ENCODE measurements at places on chromosomes 13 and 19.

DNA sequence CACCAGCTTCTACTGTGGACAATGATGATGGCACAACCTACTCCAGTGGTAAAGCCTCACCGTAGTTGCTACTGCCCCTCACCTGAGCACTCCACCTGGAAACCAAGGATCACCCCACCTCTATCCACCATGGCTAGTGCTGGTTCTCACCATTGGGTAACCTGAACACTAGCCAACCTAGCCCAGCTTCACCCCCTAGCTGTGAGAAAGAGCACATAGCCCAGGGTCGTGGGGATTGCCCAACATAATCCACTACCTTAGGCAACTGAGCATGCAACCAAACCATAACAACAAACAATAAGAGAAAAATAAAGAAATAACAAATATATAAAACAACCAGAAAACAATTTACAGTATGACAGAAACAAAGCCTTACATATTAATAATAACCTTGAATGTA lies 560.1 kb downstream of the DIAPH3 start:
- DNase-seq, result no peak

DNA sequence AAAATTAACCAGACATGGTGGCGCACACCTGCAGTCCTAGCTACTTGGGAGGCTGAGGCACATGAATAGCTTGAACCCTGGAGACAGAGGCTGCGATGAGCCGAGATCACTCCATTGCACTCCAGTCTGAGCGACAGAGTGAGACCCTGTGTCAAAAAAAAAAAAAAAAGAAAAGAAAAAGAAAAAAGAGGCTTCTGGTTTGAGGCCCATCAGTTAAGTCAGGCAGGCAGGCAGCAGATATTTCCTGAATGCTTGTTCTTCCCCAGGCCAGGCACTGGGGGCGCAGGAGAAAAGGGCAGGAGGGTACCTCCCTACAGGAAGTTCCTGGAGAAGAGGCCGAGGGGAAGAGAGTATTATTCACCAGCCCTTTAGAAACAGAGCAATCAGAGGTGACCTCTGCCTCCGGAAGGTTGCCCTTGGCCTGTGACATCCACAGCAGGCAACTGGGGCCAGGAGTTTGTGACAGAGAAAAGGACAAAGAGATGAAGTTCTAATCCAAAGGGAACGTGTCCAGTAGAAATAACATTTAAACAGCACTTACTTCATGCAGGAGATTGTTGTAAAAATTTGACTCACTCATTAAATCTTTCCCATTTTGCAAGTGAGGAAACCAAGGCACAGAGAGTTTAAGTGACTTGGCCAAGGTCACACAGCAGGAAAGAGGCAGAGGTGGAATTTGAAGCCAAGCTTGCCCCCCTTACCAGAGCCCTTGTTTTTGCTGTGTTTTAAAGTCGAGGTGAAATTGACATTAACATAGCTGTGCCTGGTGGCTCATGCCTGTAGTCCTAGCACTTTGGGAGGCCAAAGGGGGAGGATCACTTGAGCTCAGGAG lies 4.3 kb upstream of the RLN3 start:
- peak; percentile 81 for DNase-seq

DNA sequence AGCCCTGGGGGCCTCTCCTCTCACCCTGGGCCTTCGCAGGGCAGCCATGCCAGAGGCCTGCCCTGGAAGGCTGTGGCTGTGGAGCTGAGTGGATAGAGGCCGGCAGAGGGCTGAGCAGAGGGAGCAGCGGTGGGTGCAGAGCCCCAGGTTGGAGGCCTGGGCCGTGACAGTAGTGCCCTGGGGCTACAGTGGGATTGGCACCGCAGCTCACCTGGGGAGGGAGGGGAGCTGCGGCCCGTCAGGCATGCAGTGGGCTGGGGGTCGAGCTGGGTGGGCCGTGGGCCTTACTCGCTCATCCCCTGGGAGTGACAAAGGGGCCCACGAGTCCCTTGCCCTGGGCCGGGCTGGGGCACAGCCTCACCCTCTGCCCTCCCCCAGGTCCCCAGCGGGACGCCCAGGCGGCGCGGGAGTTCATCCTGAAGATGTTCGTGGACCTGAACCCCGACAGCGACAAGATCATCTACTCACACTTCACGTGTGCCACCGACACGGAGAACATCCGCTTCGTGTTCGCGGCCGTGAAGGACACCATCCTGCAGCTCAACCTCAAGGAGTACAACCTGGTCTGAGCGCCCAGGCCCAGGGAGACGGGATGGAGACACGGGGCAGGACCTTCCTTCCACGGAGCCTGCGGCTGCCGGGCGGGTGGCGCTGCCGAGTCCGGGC lies 15.1 kb upstream of the GNA15 start:
- DNase-seq, result no peak

- no peak for DNase-seq
These were observed 5.0 kb downstream of the PPP1R37 start for GRCh38 chr19:45097776-45098520.

- no peak for DNase-seq
These were observed 208.9 kb upstream of the SOX1 start for GRCh38 chr13:111857846-111858560.

- peak; percentile 84 for DNase-seq
These were observed 16.1 kb upstream of the MADCAM1 start for GRCh38 chr19:480016-480855.

GRCh38 chr13:71577127-71577526 lies 289.9 kb downstream of the DACH1 start:
- no peak for DNase-seq

GRCh38 chr13:27236478-27236877 lies 14.9 kb upstream of the RPL21 start:
- DNase-seq, result no peak

DNA sequence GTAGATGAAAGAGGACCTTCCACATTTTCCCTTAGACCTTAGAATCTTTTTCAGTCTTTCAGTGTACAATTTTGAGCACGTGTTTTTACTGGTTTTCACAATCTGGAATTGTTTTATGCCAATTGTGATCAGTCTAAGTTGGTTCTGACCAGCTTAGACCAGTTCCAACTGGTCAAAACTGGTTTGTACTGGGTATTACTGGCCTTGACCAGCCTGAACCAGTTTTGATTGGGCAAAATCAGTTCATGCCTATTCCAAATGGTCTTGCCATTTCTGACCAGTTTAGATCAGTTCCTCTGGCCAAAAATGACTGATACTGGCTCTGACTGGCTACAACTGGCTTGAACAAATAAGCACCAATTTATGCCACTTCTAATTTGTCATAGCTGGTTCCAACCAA lies 36.4 kb downstream of the ZNF585A start:
- DNase-seq, result no peak

DNA sequence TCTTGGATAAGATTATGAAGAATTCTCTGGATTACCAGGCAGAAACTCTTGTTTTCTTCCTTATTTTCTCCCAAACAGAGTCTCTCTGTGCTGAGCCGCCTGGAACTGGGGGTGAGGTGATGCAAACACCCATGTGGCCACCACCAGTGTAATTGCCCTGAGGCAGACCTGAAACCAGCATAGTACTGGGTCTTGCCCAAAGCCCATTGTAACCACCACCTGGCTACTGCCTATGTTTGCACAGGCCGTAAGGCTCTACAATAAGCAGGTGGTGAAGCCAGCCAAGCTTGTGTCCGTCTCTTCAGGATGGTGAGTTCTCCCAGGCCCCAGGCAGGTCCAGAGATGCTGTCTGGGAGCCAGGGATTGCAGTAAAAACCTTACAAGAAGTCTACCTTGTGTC lies 18.9 kb upstream of the KBTBD7 start:
- no peak for DNase-seq

GRCh38 chr13:39982745-39983144 lies 327.3 kb downstream of the COG6 start:
- DNase-seq, result no peak

DNA sequence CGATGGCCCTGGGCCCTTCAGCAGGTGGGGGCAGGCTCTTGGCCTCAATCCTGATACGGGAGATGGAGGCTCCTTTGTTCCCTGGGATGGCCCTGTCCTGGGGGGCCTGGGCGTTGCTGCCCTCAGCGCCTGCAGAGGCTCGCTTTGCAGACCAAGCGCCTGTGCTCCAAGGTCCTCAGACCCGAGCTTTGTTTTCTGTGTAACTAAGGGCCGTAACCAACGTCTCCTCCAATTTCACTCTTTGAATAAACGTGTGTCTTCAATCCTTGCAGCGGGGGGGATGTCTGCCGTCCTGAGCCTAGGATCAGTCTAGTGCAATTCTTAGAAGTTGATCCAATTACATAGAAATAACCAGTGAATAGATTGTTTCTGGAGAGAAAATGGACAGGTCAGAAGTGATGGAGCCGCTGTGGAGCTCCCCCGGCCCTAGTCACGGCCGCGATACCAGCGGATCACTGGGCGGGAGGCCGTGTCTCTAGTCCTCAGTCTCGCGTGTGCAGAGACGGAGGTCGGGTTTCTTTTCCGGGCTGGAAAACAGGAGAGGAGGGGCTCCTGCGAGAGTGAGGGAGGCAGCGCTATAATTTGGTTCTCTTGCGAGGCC lies 5.3 kb downstream of the PTBP1 start:
- no peak for DNase-seq

- DNase-seq, result no peak
These were observed 40.2 kb upstream of the ABCC4 start for GRCh38 chr13:95341441-95341840.

DNA sequence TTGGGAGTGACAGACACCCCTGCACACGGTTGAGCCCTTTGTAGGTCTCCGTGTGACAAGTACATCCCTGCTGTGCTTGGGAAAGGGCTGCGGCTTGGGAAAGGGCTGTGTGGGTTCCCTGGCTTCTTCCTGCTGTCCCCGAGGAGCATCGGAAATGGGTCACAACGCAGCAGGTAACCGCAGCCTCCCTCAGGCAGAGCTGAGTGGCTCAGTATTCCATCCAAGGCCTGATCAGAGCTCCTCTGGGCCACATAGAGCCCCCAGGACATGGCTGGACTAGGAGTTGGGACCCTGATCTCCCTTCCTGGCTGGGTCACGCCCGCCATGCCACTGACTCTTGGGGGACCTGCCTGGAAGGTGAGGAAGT lies 16.3 kb downstream of the TECR start:
- DNase-seq, result no peak

DNA sequence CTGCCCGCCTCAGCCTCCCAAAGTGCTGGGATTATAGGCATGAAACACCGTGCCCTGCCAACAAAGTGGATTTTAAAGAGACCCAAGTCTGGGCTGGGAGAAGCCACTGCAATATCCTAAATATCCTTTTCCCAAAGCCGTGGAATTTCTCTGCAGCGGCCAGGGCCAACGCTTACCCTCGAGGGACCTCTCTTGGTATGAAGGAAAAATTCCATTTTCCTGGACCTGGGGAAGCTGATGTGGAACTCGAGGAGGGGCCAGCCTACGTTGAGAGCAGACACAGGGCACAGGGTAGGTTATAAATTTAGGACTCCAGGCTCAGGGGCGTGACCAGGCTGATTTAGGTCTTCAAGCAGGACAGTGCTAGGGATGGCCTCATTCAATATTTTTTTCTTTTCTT lies 17.7 kb upstream of the UPF1 start:
- no peak for DNase-seq

DNA sequence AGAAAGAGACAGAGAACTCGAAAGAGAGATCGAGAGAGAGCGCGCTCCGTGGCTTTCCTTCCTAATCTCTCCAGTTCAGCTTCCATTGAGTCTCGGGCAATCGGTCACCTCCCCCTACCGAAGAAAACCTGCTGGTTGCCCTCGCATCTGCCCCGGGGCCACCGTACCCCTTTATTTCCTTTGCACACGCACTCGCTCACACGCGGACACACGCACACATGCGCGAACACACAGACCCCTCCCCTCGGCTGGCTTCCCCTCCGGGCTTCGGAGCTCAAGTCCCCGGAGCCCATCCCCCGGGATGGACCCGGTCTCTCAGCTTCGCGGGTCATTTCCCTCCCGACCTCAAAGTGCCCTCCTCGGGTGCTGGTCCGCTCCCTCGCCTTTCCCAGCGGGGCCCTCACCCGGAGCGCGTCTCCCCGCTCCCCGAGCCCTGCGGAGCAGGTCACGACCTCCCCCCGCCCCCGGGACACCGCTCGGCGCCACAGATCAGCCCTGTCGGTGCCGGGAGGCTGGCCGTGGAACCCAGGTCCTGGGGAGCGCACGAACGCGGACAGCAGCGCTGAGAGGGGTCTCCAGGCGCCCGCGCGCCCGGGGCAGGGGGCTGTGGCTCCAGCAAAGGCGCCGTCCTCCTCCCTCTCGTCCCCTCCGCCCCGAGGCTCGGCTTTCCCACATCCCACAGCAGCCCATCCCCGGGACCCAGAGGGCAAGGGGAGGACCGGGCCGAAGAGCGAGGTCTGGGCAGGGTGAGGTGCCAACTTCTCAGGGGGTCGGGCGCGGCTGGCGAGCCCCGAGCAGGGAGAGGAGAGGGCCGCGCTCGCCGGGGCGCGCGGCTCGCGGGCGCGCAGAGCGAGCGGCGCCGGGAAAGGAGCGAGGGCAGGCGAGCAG lies 1.8 kb downstream of the DACH1 start:
- no peak for DNase-seq

GRCh38 chr13:66014771-66015170 lies 1215.4 kb downstream of the PCDH9 start:
- no peak for DNase-seq

DNA sequence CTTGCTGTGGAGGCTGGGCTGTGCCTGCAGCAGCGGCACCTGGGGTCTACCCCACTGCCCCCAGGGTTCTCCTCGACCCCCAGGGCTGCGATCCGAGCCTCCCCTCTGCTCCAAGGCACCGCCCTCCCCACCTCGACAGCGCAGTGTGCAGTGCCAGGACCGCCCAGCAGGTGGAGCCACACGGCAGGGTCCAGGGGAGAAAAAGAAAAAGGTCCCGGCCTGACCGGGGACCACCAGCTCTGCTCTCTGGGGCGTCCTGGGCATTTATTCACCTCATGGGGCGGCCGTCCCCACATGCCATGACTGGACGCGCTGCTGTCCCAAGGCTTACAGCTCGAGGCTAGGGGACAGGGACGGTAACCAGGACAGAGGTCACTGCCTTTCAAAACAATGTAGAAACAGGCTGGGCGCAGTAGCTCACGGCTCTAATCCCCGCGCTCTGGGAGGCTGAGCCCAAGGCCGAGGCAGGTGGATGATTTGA lies 10.6 kb downstream of the REXO1 start:
- peak; percentile 72 for DNase-seq

- no peak for DNase-seq
These were observed 86.5 kb downstream of the DLEU7 start for GRCh38 chr13:50757008-50757407.

- DNase-seq, result no peak
These were observed 667 bp upstream of the MBNL2 start for GRCh38 chr13:97221466-97221865.

DNA sequence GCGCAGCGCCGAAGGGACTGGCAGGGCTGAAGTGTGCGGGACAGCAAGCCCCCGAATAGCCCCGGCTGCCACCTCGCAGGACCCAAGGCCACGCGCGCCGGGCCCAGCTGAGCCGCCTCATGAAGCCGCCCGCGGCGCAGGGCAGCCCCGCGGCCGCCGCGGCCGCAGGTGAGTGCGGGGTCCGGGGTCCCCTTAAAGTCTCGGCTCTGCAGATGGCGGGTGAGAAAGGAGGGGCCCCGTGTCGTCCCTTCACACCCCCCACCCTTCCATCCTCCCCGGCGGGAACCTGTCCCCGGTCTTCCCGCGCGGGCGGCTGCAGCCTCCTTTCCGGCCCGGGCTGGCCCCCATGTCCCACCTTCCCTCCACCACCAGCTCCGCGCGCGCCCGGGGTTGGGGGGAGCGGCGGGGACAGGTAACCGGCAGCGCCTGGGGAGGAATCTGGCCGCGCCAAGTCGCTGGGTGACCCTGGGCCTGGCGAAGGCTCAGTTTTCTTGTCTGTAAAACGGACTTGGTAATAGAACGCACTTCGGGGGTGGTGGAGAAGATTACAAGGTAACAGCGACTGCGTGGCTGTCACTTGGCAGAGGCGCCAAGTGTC lies 338 bp downstream of the RGCC start:
- no peak for DNase-seq

- DNase-seq, result no peak
These were observed 61.2 kb downstream of the CDADC1 start for GRCh38 chr13:49308921-49309408.

GRCh38 chr19:10346509-10346908 lies 7.1 kb upstream of the ICAM3 start:
- peak; percentile 31 for DNase-seq

All from KBM-7 (cell line).